ENCODE measurements at places on chromosomes 1 and 21. TPM values are rescaled to one million over a fixed set of nuclear protein-coding genes. Genes with fewer than 3 reads are reported as not detected.

Gene CCDC190
- 0.13 TPM for total RNA-seq

Gene FAM78B
- total RNA-seq = 0.16 TPM

Gene TRPM2
- 0.09 TPM for total RNA-seq

Gene SLFNL1
- 1.2 TPM for total RNA-seq

Gene KRTAP21-3
- total RNA-seq = not detected

Gene LCE6A
- not detected for total RNA-seq
